ENCODE measurements at places on chromosomes 1 and 21.

DNA sequence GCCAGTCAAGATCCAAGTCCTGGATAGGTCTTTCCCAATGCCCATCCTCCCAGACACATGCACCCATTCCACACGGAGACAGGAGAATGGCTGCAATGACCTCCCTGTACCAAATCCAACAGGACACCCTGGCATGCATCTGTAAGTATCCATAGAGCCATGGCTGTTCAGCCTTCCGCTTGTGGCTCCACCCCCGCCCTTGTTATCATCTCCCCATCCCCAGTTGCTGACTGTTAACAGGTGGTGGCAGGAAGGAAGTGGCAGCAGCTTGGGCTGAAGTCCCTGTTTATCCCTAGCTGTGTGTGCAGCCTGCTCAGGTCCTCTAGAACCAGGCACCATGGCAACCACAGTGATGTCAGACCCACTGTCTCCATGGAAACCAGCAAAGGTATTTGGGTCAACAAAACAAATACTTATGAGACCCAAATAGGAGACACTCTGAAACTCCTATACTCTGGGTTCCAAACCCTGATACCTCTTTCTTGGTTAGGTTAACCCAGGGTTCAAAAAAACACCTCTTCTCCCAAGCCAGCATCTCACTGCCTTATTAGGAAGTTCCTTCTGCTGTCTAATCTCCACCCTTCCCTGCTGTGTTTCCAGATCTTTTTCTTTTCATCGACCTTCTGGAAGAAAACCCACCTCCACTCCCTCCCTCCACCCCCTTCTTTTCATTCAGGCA, 721 bp downstream of the PBXIP1 start:
- peak; percentile 24 for DNase-seq

- DNase-seq: no peak
Observed at GRCh38 chr1:73901738-73902137, 296.2 kb downstream of the LRRIQ3 start.

DNA sequence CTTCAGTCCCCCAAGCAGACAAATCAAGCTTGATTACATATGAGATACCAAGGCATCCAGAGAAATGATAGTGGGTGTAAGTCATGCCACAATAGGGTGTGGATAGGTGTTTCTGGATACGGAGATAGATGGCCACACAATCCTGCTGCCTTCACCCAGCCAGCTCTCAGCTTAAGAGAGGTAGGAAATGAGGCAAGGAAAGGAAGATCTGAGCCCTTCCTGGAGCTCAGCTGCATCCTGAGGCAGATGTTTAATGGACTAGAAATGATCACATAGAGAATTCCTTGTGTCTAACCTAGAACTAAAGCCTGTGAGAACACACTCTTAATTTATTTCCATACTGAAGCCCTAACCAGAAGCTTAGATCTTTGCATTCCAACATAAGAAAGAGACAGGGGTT, 210.3 kb downstream of the ST6GALNAC3 start:
- no peak for DNase-seq

DNA sequence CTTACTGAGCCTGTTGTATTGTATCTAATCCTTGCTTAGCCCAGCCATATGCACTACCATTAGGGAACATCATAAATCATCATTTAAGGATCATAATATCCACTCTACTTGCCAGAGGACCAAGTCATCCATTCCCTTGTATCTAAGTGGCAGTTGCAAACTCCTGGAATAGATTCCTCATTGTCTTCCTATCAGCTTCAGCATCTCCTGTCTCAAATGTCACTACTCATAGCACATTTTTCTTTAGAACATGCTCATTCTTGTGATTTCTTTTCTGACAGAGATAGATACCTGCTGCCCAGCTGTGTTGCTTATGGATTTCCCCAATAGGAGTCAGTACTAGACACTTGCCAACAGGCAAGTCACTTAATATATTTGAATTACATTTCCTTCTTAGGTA, 84.3 kb downstream of the OLFML3 start:
- DNase-seq: no peak

DNA sequence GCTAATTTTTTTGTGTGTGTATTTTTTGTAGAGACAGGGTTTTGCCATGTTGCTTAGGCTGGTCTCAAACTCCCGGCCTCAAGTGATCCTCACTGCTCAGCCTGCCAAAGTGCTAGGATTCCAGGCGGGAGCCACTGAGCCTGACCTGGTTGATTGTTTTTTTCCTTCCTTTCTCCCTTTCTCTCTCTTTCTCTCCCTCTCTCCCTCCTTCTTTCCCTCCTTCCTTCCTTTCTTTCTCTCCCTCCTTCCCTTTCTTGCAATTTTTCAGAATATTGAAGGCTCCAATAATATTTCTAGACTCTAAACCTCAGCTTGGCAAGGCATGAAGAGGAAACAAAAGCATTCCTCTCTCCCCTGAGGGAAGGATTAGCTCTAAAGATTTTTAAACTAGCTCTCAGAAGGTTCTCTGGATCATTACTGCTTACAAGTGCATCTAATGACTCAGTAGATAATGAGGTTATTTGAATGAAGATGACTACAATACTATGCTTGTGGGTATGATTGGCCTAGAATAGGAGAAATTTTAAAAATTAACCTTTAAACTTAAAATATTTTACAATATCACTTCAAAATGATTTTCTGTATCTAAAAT, 68.5 kb upstream of the GADD45A start:
- DNase-seq: no peak
